HepG2 (cell line): ENCODE measurements at places on chromosomes 7 and 10.

- DNase-seq, result no peak
Measured at GRCh38 chr10:130558746-130559546, 422.8 kb downstream of the GLRX3 start.

DNA sequence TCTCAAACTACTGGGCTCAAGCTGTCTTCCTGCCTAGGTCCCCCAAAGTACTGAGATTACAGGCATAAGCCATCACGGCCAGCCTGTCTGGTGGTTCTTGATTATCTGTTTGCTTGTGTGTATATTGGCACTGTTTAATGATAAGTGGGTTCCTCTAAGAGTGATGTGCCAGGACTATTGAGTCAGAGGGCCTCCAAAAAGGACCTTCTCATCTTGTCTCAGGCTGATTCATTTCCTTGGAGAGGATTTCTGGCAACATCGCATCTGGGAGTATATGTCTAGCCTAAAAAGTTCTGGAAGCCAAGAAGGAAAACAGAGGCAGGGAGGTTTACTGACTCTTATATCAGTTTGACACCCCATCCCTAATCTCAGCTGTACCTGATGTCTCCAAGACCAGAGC is 27.1 kb upstream of the AKAP9 start:
- no peak for DNase-seq

DNA sequence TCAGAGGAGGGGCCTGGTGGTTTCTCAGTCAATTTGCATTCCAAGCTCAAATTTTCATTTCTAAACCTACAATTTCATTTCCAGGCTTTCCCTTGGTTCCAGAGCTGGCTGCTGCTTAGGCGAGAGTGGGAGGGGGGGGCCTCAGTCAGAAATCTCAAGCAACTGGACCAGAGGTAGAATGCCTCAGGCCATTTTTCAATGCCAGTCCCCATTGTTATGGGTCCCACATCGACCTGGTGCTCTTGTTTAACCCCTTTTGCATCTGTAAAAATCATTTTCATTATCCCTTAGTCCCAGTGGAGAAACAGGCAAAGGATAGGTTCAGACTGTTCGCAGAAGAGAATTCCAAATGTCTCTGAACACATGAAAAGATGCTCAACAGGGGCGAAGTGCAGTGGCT is 13.5 kb upstream of the BAG3 start:
- no peak for DNase-seq

GRCh38 chr7:110775046-110775445 is 315.9 kb upstream of the LRRN3 start:
- no peak for DNase-seq

GRCh38 chr7:34022626-34023025 is 117.3 kb downstream of the BMPER start:
- no peak for DNase-seq

- peak; percentile 48 for DNase-seq
Measured at GRCh38 chr7:71633551-71634008, 501.6 kb downstream of the GALNT17 start.

- DNase-seq, result no peak
Measured at GRCh38 chr10:1399431-1400100, 337.8 kb downstream of the ADARB2 start.

DNA sequence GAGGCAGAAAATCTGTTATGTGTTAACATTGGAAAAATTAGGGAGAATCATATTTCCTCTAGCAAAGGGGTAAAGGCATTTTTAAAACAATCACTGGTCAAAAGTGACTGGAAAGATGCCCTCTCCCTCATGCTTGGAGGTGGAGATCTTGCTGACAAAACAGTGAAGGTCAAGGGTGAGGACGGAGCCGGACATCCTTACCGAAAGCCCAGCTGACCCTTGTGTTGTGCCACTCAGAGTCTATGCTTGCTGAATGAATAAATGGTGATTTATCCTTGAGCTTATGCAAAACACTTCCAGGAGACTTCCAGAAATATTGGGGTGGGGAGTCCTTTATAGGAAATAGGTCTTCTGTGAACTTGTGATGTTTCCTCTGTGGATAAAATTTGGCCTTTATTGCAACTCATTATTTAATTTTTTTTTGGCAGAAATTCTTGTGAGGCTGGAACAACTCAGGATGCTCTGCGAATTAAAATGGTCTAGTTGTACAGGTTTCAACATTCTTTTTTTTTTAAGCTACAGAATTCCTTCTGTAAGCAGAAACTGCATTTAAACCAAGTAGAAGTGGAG is 28.3 kb upstream of the ELMO1 start:
- DNase-seq, result no peak

DNA sequence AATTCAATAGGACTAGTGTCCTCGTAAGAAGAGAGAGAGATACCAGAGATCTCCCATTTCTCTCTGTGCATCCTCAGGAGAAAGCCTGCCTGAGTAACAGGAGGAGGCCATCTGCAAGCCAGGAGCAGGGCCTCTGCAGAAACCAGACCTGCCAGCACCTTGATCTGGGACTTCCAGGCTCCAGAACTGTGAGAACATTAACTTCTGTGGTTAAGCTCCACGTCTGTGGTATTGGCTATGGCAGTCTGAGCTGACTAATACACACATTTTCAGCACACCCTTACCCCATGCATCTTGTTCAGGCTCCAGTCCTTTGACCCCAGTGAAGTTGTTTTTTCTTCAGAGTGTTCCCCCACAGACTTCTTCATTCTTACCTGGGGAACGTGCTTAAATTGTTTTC is 3.1 kb upstream of the CRTAC1 start:
- no peak for DNase-seq

DNA sequence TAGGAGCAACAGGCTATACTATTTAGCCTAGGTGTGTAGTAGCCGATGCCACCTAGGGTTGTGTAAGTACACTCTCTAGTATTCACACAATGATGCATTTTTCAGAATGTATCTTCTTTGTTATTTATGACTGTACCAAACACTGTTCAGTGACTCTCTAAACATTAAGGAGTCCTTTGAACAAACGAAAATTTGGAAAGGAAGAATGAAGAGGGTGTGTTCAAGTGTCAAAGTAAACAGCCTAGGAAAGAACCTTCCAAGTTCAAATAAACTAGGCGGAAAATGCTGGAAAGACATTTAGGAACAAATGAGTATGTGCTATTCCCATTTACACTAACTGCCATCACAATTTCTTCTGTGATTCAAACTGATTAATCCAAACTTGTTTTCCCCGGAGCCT is 142.4 kb downstream of the CHCHD3 start:
- no peak for DNase-seq

DNA sequence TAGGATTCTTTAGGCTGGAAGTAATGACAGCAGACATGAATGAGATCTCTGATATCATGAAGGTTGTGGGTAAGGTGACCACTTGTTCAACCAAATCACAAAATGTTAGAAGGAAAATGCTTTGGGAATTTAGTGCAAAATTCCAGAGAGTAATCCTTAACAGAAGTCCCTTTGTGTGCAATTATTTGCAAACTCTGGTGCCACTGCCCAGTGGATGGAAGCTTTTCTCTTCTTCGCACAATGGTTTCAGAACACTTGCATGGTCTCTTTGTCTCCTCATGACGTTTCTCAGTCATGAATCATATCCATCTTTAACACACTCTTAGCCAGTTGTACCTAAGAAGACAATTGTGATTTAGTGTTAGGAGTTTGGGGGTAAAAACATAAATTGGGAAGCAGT is 570.4 kb upstream of the ANKRD30A start:
- DNase-seq, result no peak

DNA sequence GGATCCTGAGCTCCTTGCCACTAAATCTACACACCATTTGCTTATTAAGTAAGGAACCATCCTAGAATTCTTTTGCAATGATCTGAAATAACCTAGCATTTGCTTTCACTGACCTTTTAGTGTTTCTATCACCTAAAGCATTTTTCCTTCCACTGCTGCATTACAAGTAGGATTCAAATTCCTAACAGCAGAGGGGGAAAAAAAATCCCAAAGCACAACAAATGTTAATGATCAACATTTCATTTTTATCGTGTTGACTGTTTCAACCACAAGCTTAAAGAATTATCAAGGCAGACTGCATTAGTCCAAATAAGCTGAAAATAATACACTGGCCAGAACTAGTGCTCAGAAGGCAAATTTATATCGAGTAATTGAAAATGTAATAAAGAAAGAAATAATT is 174.7 kb upstream of the TCF7L2 start:
- DNase-seq, result peak; percentile 49

GRCh38 chr10:50927522-50928189 is 42.2 kb upstream of the A1CF start:
- no peak for DNase-seq

GRCh38 chr7:150736864-150737263 is 354 bp upstream of the GIMAP5 start:
- no peak for DNase-seq

GRCh38 chr10:34134602-34135001 is 680.5 kb downstream of the PARD3 start:
- no peak for DNase-seq

- peak; percentile 98 for DNase-seq
Measured at GRCh38 chr10:3740157-3740871, 44.7 kb downstream of the KLF6 start.

- no peak for DNase-seq
Measured at GRCh38 chr10:4028854-4029583, 244.0 kb upstream of the KLF6 start.

DNA sequence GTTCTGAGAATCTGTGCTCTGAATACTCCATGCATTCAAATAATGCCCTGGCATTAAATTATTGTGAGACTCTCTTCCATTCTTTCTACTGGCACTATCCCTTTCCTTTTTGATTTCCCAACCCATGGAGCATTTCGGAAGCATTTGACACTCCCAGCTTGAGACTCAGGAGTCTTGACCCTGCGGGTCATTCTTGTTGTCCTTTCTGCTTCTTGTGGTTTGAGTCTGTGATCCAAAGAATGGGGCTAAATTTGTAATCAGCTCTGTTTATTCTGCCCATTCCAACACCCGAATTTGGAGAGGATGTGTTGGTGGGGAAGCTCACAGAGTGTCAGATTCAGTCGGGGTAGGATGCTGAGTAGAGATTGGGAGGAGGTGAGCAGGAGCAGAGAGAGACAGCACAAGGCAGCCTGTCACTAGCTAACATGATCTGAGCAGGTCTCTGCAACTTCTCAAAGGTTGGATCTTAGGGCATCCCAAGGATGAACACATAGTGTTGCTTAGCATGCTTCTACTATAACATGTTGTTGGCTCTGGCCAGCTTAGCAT is 80.4 kb upstream of the BMPER start:
- DNase-seq, result no peak

GRCh38 chr10:26739071-26739631 is 41.6 kb downstream of the PDSS1 start:
- no peak for DNase-seq

GRCh38 chr7:48188776-48189520 is 17.7 kb downstream of the ABCA13 start:
- DNase-seq, result no peak

DNA sequence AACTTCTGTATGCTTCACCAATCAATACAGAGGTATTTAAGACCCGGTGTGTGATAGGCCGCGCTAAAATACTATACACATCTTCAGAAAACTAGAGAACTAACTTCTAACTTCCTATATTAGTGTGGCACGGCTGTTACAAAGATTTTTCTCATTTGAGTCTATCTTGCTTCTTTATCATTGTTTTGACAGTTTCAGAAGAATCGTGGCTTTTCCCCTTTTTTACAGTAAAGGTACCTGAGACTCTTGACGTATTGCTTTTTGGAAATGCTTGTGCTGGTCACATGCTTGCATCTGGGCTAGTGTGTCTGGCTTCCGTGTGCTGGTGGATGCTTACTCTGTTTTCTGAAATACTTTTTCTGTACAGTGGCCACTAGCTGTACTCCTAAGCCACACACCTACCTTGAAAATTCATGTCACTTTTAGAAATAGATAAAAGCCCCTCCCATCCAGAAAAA is 12.7 kb downstream of the IKZF1 start:
- DNase-seq, result no peak

- DNase-seq, result peak; percentile 68
Measured at GRCh38 chr10:5449823-5450222, 37.5 kb downstream of the NET1 start.

DNA sequence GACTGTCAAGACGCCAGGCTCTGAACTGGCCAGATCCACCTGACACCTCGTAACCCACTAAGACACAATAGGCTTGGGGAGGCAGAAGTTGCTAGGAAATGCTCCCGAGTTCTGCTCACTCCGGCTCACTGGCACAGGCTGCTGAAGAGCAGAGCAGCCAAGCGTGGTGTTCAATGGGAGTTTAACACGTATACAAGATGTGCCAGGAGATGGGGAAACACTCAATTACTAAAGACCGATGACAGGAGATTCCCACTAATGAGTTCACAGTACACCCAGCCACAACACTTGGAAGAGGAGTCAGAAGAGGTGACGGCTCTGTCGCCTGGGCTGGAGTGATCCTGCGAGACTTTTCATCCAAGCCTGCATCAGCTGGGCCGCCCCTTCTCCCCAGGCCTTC is 303.4 kb downstream of the GFRA1 start:
- DNase-seq, result no peak

DNA sequence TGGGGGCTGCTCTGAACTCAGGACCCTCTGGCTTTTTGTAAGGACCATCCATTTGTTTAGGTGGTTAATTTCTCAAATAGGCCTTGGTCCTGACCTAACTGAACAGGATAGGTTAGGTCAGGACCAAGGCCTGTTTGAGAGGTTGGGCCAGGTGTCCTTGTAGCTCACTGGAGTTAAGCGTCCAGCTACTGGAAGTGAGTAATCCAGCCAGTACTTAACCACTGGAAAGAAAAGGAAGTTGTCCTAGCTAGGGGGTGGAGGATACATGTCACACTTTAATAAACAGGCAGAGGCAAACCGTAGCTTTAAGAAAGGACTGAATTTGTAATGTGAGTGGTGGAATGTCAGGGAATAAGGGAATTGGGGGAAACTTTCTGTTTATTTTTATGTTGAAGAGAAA is 96.0 kb downstream of the GPR85 start:
- no peak for DNase-seq

- no peak for DNase-seq
Measured at GRCh38 chr10:98238391-98238790, 29.6 kb downstream of the LOXL4 start.

DNA sequence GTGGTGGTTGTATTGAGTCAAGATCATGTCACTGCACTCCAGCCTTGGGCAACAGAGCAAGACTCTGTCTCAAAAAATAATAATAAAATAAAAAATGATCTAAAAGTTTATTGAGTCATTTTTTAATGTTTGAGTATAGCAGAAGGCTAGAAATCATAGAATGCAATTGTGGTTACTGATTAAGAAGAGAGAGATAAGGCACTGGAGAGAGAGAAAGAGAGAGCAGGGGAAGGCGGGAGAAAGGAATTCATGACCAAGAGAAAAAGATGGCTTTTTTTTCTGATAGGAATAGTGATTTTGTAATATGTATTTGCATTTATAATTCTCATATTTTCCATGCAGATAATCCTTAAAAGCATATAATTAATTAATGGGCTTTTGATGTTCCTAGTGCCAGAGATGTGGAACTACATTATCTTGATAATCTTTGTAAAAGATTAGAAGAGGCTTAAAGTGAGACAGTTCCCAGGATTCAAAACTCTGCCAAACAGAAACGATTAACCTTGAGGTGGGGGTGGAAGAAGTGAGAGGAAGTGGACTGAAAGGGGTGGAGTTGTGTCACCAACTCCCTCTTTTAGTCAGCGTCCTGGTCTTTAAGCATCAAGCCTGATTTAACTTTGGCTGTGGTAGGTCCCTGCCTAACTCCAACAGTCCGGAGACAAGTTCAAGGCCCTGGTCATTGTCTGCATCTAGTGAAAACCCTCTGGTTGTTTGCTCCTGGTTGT is 76.2 kb downstream of the CHN2 start:
- peak; percentile 59 for DNase-seq
